ENCODE measurements at places on chromosomes 16 and 17.

DNA sequence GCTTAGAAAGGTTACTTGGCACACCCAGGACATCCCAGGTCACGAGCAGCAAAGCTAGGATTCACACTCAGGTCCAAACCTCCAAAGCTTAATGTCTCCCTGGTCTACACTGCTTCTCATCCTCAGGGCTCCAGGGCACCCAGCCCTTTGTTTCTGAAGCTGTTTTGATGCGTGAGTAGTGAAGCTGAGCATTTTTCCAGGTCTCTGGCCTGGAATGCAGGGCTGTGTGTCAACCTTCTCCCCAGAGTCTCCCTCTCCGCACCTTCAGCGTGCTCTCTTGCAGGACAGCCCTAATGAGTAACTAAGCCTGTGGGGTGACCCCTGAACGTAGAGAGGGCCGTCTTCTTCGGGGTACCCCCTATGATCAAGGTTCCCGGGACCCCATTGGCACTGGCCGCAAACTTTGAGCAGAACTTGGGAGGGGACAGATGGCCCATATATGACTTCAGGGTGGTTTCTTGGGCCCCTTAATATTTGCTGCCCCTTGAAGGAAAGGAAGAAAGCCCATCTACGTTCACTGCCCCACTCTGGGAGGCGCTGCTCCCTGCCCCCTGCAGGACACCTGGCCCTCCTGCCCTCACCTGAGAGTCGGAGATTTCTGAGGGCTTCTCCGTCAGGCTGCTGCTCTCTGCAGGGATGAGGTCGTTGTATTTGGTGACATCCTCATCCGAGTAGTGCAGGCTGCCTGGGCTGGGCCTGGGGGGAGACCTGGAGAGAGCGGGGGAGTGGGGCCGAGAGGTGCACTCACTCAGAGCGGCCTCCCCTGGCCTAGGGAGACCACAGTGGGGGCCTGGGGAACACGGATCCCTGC lies 36.4 kb upstream of the CDC42EP4 start:
- no peaks in the 10 kb centered on the region for H3K27me3 ChIP-seq
- no peaks in the 10 kb centered on the region for H3K36me3 ChIP-seq
- peak overlapping the region; percentile 95 for H3K27ac ChIP-seq
- H3K4me3 ChIP-seq = no peak overlapping the region
- DNase-seq = no peak

- no peaks in the 10 kb centered on the region for H3K27me3 ChIP-seq
- H3K36me3 ChIP-seq = no peaks in the 10 kb centered on the region
- peaks cover 5% of the 10 kb centered on the region for H3K4me1 ChIP-seq
- no peak overlapping the region for H3K4me3 ChIP-seq
Measured at GRCh38 chr16:90027611-90028010, 8.4 kb upstream of the DBNDD1 start.

DNA sequence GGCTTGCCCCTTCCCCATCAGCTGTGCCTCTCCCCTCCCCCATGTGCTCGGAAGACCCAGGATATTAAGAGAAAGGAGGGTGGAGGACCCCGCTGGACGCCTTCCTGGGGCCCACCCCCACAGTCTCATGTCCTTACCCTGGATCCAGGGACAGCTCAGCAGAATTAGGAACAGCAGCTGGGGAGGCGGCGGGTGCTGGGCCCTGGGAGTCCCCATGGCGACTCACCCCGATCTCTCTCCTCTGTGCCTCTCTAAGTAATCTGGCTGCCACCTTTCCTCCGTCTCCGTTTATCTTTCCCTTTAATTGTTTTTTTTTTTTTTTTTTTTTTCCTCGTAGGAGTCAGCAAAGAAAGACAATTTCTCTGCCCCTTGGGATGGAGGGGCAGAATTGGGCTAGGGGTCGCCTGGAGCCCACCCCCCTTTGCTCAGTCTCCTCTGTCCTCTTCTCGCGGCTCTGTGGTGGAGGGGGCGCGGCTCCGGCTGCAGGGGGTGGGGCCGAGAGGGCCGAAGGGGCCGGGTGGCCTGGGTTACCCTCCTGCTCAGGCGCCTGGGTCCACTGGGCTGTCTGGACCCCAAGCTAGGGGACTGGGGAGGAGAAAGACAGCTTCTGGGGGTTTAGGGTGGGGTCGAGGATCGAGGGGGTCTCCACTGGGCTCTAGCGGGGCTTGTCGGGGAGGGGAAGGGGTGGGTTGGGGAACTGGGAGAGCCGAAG lies 390 bp downstream of the SEZ6L2 start:
- H3K4me1 ChIP-seq = no peaks in the 10 kb centered on the region
- H3K4me3 ChIP-seq = peak overlapping the region; percentile 73
- H3K36me3 ChIP-seq = no peaks in the 10 kb centered on the region
- peak overlapping the region; percentile 64 for H3K27ac ChIP-seq

- H3K36me3 ChIP-seq = no peaks in the 10 kb centered on the region
- H3K27ac ChIP-seq = peak overlapping the region; percentile 95
- H3K4me1 ChIP-seq = peaks cover 12% of the 10 kb centered on the region
- no peak for DNase-seq
- peak overlapping the region; percentile 97 for H3K4me3 ChIP-seq
- no peaks in the 10 kb centered on the region for H3K27me3 ChIP-seq
Measured at GRCh38 chr17:19978209-19978802, 678 bp upstream of the AKAP10 start.

- H3K27me3 ChIP-seq = no peaks in the 10 kb centered on the region
- H3K4me1 ChIP-seq = no peaks in the 10 kb centered on the region
- peak; percentile 16 for DNase-seq
- no peaks in the 10 kb centered on the region for H3K36me3 ChIP-seq
Measured at GRCh38 chr17:64984851-64985521, 65.7 kb upstream of the LRRC37A3 start.

GRCh38 chr17:1460233-1460632 lies 4.2 kb upstream of the CRK start:
- DNase-seq = peak; percentile 92
- H3K36me3 ChIP-seq = no peaks in the 10 kb centered on the region
- H3K27me3 ChIP-seq = no peaks in the 10 kb centered on the region
- H3K4me3 ChIP-seq = no peak overlapping the region
- H3K4me1 ChIP-seq = no peaks in the 10 kb centered on the region

- peaks cover 5% of the 10 kb centered on the region for H3K4me1 ChIP-seq
- peak overlapping the region; percentile 85 for H3K27ac ChIP-seq
- H3K27me3 ChIP-seq = no peaks in the 10 kb centered on the region
- H3K36me3 ChIP-seq = no peaks in the 10 kb centered on the region
- H3K4me3 ChIP-seq = peak overlapping the region; percentile 72
Measured at GRCh38 chr17:78342449-78343186, 17.3 kb downstream of the SOCS3 start.

Measured in breast epithelium (tissue), 4 donors.